ENCODE measurements at places on chromosomes 2 and 18.

DNA sequence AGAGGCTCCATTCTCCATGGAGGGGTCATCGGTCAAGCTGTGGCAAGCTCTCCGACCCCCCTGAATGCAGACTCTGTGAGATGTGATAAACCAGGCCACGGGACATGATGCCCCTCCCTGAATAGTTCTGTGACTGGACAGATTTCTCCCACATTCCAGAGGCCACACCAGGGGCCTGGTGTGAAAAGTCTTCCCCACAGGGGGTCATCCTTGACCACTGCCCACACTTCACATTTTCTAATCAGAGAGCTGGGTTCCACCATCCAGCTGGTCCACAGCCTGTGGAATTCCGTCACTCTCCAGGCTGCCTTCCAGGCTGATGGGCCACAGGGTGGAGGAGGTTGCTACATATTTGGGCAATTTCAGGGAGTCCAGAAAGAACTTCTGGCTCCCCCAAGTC lies 51.3 kb upstream of the CYRIA start:
- no peak for DNase-seq

DNA sequence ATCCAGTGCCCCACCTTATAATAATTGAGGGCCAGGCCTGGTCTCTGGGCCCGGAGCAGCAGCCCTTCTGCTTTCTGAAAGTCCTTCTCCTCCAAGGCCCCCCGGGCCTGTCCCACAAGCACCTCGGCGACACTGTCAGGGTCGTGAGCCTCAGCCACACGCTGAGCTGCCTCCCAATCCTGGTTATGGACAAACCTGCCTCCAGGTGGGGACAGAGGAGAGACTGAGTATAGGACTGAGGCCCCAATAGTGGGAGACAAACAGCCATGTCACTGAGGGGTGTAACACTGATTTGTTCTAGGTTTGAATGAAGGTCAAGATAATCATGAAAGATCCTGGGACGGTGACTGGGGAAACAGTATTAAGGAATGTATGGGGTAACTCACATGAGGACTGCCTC lies 11.8 kb downstream of the KRTCAP3 start:
- DNase-seq, result no peak

GRCh38 chr2:56288838-56289580 lies 105.2 kb downstream of the CCDC85A start:
- peak; percentile 14 for DNase-seq

DNA sequence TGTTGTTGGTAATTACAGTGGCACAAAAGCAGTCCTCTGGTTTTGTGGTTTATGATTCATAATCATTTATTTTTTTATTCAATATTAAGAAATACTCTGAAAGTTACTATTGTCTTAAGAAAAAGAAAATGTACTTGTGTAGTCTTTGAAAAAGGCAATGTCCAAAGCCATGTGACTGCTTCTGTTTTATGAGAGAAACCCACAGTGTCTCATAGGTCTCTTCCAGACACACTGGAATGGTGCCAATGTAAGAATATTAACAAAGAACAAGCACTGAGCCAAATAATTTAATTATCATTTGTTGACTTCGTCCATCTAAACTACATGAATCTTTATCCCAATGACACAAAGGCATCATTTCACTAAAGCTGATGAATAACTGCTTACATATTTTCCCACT lies 62.5 kb downstream of the RPRM start:
- no peak for DNase-seq

All from amniotic epithelial cell (primary cell).